ENCODE measurements at places on chromosomes 2 and 18.

DNA sequence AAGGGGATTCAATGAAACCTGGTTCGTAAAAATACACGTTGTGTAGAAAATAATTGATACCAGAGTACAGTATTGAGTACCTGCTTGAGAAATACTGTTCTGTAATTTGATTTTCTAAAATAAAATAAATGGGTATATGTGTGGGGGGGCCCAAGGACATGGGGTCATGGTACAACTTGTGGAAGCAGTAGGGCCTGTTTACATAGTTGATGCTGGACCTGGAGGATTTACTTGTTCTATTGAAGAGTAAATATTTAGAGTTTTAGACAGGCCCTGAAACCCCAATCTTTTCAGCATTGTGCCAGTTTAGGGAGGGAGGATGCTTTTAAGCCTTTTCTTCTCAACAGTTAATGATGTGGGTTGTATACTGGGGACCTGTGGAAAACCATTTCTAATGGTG, 11.7 kb downstream of the CERS6 start:
- DNase-seq: no peak

DNA sequence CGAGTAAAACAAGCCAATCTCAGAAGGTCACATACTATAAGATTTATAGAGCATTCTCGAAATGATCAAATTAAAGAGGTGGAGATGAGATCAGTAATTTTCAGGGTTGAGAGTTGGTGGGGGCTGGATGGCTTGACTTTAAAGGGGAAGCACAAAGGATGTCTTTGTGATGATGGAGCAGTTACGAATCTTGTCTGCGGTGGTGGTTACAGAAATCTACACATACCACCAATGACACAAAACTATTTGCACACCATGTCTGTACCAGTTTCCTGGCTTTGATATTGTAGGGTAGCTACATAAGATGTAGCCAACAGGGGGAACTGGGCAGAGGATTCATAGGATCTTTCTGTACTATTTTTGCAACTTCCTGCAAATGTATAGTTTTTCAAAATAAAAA, 190.6 kb upstream of the SMIM21 start:
- no peak for DNase-seq

DNA sequence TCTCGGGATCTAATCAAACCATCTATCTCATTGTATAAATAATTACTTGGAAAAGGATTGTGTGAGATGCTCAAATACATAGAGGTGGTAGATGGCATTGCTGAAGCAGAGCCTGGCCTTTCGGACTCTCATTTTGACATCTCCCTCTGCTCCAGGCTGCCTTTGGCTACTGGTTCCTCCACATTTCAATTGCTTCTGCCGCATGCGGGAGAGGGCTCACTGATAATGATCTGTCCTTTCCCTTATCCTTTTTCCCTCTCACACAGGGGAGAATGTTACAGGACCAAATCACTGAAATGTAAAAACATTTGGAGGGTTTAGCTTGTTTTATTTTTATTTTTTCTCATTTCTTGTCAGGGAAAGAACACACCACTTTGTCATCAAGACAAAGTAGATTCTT, 380.6 kb upstream of the UBE2E3 start:
- no peak for DNase-seq

DNA sequence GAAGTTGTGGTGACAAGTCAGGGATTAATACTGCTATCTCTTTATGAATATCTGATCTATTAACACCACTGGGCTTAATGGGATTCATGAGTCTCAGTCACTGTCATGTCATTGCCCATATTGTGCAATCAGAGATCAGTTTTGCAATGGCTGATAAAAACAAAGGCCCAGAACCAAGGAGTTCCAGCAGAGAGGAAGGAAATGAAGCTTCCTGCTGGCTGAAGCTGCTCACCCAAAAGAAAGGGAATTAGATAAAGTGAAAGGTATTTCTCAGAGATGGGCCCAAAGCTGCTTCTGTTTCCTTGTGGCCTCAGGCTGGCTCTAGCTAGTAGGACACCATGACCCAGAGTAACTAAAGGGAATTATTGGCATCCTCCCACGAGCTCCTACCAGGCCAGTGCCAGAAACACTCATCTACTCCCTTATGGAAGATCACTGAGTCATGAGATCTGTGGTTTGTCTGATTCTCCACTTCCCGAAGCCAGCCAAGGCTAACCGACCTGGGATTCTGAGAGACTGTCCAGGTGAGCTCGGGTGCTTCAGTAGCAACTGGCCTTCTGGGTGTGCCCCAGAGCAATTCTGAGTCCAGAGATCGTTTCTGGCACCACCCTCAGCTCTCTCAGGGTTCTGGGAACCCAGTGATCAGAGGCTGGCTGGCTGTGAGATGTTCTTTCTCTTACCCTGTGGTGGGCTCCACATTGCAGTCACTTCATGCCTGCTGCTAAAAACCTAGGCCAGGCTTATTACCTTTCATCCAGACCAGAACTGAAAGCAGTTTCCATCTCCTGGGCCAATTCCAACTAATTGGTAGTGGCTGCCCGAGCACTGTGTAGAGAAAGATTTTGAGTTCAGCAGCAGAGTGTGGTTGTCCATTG, 129.5 kb upstream of the PELI1 start:
- DNase-seq: no peak

- no peak for DNase-seq
These were observed 59.6 kb upstream of the LINC00305 start for GRCh38 chr18:64208516-64208915.

GRCh38 chr2:85647823-85648526, 20.0 kb downstream of the SFTPB start:
- DNase-seq: no peak

GRCh38 chr18:31489311-31489710, 8.7 kb upstream of the DSG2 start:
- no peak for DNase-seq

- no peak for DNase-seq
These were observed 407.8 kb upstream of the CDH2 start for GRCh38 chr18:28584731-28585130.

DNA sequence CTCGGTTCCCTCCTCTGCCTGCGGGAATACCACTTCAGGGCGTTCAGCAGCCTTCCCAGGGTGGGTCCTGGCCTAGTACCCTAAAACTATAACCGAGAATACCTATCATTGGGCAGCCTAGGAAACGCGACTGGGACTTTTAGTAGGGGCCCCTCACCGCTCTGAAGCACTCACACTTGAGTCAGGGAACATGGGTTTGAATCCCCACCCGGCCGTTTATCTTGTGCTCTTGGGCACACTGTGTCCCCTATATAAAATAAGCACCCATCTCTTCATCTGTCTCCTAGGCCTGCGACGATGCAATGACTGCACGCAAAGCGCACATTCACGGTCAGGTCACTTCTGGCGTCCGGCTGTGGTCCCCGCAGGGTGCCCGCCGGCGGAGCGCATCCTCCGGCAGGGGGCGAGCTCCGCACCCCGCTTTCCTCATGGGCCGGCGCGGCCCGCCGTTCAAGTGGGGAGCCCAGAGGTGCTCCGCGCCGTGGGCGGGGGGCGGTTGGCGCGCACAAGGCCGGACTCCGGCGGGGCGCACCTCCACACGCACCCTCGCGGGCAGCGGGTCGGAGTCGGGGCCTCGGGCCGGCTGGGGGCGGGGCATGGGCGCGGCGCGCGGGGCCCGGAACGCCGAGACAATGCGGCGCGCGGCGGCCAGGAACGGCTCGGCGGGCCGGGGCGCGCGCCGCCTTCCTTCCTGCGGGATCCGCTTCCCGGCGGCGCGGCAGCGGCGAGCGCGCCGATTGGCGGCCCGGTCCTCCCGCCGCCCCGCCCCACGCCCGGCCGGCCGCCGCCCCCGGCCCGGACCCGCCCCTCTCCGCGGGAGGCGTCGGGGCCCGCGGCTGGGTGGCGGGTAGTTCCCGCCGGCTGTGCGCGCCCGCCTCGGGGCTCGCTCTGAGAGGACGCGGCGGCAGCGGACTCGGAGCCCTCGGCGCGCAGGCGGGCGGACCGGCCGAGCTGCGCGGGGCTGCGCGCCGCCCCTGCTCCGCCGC, at the start of gene ASAP2:
ASAP2 (plus strand) TSS at position 850 of the 986 bp plus-strand sequence. CDS start 293 bp downstream, outside the sequence.
- DNase-seq: no peak

- no peak for DNase-seq
These were observed 35.0 kb upstream of the SCLY start for GRCh38 chr2:238025741-238026360.

DNA sequence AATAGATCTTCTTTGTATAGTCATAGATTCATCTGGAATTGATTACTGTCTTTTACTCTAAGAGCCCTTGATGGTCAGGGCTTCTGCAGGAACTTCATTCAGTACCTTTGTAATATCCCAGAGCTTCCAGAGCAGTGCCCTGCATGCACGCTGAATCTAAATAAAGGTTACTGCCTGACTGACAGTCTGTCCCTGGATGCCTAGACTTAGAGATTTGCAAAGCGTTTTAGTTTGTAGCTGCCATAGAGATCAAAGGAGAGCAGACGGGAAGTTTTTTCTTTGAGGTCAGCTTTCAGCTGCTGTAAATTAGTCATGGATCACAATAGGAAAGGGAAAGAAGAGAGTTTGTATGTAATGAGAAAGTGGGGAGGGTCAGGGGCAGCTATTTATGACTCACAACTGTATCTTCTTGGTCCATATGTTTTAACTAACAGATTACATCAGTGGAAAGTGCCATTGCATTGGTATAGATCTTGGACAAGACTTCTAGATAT, 45.2 kb upstream of the NYAP2 start:
- no peak for DNase-seq

DNA sequence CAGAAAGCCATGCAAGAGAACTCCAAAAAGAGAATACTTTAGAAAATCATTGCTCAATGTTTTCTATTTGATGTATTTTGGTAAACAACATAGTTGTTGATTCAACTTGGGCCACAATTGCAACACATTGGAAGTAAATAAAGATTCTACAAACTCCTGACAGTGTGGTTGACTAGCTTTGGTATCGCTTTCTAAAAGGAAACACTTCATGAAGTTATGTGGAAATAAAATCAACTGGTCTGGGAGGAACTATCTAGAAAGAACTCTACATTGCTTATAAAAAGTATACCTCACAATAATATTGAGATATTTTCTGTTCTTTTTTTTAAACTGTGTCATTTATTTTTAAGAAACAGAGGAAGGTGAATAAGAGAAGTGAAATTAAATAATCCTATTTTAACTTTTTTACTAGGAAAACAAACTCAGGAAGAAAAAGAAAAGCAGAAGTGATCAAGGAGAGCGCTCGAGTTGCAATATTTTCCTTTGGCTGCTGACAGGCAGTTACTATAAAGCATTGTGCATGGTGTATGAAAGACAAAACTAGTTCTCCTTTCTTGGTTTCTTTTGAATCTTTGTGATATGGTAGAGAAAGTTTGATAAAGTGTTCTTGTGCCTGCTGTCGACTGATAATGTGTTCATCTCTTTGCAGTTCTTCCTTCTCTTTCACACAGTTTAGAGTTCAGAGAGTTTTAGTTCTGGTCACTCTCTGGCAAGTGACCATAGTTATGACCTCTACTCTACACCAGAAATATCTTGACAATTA, 3.0 kb downstream of the DHRS9 start:
- DNase-seq: no peak

- no peak for DNase-seq
These were observed 438.1 kb upstream of the DSEL start for GRCh38 chr18:67954594-67954993.

DNA sequence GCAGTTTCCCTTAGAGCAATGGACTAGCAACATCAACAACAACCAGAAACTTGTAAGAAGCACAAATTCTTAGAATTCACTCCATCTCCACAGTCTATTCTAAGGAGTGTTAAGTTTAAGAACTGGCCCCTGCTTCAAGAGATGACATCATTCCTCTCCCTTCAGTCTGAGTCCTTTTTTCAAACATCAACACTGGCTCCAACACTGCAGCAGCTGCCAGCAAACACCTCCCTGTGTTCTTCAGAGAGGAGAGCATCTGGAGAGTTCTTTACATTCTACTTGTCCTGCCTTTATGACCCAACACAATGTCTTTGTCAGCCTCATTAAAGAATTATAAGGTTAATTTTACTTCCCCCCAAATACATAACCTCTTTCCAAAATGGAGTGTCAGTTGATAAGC, 122.3 kb downstream of the HNMT start:
- no peak for DNase-seq

DNA sequence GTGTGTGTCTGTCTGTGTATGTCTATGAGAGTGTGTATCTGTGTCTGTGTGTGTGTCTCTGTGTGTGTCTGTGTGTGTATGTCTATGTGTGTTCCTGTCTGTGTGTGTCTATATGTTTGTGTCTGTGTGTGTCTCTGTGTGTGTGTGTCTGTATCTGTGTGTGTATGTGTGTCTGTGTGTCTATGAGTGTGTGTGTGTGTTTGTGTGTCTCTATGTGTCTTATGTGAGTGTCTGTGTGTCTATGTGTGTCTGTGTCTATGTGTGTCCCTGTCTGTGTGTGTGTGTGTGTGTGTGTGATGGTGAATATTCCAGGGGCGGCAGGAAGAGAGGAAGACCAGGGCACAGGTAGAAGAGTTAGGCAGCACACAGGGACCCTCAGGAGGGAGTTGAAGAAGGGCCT, 173.2 kb downstream of the MYCN start:
- no peak for DNase-seq

DNA sequence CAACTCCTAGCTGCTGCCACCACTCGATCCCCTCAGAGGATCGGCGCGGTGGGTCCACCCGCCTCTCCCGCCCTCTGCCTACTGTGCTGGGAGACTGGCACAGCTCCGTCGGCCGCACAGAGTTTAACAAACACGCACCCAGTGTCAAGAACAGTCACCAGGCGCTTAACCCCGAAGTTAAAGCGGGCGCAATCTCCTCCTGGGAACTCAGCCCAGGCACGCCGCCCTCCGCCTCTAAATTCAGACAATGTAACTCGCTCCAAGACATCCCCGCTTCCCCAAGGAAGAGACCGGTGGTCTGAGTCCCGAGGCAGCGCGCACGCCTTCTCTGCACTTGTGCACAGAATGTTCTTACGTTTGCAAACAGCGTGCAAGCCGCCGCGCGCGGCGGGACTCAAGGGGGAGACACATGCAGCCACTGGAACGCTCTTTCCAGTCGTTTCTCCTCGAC, 533 bp downstream of the CXCR4 start:
- no peak for DNase-seq

All from activated gamma-delta T cell treated with anti-CD3 and anti-CD28 coated beads, Interleukin-2, amount 50 U/mL, for 16 hours (primary cell).